ENCODE measurements at places on chromosomes 11 and 22. TPM values are rescaled to one million over a fixed set of nuclear protein-coding genes. Genes with fewer than 3 reads are reported as not detected.
A peak's percentile ranks its signal among the peaks of the same experiment; 100 is the strongest.

- peak; percentile 79 for DNase-seq
Measured at GRCh38 chr11:68843052-68843561, 1.4 kb upstream of the CPT1A start.

DNA sequence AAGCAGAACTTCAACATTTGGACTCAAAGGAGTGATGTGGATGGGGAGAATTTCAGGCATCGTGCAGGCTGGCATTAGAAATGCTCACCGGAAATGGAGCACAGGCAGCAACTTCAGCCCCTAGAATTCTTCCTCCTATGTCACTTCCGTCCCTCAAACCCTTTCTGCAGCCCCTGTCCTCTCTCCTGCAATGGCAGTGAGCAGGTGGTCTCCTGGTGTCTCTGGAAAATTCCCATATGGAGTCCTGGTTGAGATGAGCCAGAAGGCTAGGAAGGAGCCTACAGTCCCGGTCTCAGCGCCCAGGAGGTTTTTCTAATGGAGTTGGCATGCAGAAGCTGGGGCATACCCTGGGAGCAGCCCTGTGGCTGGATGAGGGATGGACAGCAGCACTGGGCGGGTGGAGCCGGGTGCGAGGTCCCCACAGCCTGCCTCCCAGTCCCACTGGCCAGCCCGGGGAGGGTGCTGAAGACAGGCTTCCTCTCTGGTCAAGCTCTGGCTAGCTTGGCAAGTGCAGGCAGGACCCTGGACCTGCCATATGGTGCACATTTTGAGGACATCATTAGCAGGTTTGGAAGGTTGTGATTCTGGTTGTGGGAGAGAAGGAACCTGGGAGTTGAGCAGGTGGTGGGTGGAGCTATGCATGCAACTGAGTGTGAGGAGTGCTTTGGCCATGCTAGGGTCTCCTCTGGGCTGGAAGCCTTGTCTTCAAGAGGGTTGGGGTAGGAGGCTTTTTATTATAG, 59.8 kb upstream of the B3GAT1 start:
- DNase-seq = no peak

Gene C11orf91
- 0.27 TPM for total RNA-seq

- DNase-seq = no peak
Measured at GRCh38 chr22:46465793-46466192, 71.6 kb downstream of the CELSR1 start.

Measured in activated CD4-positive, alpha-beta T cell treated with anti-CD3 and anti-CD28 coated beads, Interleukin-2, amount 10 ng/mL, durations not matched to agents 7 days and 5 days (primary cell).